Activated naive CD4-positive, alpha-beta T cell treated with anti-CD3 and anti-CD28 coated beads, Interleukin-2, amount 50 U/mL, for 72 hours (primary cell): ENCODE measurements at places on chromosomes 6 and 20.

DNA sequence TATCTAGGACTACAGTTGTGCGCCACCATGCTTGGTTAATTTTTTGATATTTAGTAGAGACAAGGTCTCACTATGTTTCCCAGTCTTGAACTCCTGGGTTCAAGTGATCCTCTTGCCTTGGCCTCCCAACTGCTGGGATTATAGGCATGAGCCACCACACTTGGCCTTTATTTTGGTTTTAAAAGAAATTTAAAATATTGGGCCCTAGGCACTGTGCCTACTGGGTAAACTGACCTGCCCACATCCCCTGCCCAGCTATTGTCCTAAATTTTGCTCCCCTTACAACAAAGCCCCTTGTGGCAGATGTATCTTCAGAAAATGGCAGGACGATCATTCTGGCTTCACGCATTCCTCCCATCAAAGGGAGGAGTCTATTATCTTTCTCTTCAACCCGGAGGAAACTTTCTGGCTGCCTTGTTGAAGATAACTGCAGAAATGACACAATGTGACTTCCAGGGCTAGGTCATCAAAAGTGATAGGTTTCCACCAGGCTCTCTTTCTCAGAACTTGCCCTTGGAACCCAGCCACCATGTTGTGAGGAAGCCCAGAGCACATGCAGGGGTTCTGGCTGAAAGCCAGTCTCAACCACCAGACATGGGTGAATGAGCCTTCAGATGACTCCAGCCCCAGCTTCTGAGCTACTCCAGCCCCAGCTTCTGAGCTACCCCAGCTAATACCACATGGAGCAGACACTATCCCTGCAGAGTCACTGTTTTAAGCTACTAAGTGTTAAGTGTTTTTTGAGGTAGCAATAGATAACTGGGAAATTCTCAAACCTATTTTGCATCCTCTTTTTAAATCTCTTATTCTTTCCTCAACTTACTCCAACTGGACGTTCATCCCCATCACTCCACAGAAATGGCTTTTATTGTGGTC, 4.6 kb upstream of the GUCA1B start:
- DNase-seq: no peak

- DNase-seq: no peak
Measured at GRCh38 chr6:136228814-136229213, 21.3 kb downstream of the MTFR2 start.

GRCh38 chr6:355373-356208, 36.0 kb upstream of the IRF4 start:
- no peak for DNase-seq

GRCh38 chr20:37804584-37805566, 98.1 kb upstream of the VSTM2L start:
- no peak for DNase-seq

DNA sequence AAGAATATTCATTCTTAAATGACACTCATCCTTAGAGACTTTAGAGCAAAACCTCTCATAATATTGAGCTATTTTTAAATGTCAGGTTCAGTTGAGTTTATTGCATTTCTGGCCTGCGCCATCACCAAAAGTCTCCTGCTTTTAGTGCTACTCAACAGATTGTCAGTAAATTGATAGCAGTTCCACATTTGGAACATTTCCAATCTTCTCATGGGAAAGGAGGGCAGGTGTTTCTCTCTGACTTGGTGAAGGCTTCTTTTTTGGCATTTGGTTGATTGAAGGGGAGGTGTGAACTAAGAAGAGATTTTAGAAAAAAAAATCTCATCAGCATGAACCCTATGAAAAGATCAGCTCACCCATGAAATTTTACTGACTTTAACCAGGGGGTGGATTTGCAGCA, 125.9 kb upstream of the INSM1 start:
- no peak for DNase-seq

GRCh38 chr6:163757520-163757919, 343.0 kb downstream of the QKI start:
- no peak for DNase-seq

- DNase-seq: no peak
Measured at GRCh38 chr20:52622081-52622480, 350.1 kb upstream of the TSHZ2 start.

- DNase-seq: no peak
Measured at GRCh38 chr6:27295301-27296079, 16.6 kb downstream of the POM121L2 start.

GRCh38 chr20:57047281-57048026, 219.0 kb downstream of the BMP7 start:
- no peak for DNase-seq

DNA sequence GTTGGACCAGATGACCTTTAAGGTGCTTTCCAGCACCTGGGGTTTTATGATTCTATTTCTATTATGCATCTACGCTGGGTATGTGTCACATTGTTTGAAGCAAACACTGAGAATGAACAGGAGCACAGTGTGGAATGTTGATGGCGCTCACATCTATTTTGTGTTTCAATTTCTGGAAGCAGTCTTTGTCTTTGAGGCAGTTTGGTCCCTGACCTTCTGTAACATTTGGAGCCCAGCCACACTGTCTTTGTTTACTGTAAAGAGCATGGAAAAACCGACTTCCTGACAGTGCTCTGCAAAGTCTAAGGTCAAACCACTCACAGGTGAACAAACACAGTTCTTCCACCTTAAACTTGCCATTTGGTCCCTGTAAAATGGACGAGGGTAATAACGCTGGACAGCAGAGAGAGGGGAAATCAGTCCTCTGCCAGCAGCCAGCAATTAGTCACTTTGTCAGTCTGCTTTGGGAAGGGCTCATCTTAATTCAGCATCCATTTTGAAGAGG, 155.5 kb downstream of the PRL start:
- no peak for DNase-seq

DNA sequence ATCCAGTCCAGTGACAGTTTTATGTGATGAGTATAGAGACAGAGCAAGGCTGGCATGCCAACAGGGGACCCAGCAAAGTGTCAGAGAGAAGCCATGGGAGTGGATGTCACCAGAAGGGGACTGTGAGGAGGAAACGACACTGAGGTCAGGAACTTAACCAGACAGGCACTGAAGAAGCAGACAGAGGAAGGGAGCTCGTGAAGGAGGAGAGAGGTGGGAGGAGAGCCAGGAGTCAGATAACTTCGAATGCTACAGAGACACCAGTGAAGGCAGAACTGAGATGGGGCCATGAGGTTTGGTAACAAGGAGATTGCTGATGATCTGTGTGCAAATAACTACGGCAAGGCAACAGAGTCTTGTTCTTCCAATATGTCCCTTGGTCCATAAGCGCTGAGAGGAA, 211.1 kb upstream of the FOXA2 start:
- DNase-seq: no peak

DNA sequence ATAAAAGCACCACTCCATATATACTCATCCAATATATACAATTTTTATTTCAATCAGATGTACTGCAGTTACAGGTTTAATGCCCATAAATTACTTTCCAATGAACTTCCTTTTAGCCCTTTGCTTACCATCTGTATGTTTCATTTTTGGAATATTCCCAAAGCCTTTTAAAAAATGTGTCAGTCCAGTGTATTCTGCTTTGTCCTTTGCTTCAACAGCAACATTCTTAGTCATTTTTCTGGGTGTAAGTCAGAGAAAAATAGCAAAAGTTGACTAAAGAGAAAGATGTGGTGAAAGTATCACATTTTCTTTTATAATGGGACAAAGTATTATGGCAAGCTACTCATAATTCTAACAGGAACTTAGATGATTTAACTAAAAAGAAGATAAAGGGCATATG, 15.2 kb downstream of the DSE start:
- DNase-seq: no peak

- DNase-seq: no peak
Measured at GRCh38 chr6:106918115-106918514, 56.4 kb downstream of the CD24 start.

- DNase-seq: no peak
Measured at GRCh38 chr20:54346276-54346675, 129.1 kb upstream of the DOK5 start.

GRCh38 chr6:10323018-10323417, 91.9 kb downstream of the TFAP2A start:
- no peak for DNase-seq

GRCh38 chr20:25272223-25273000, 24.5 kb downstream of the PYGB start:
- DNase-seq: no peak

DNA sequence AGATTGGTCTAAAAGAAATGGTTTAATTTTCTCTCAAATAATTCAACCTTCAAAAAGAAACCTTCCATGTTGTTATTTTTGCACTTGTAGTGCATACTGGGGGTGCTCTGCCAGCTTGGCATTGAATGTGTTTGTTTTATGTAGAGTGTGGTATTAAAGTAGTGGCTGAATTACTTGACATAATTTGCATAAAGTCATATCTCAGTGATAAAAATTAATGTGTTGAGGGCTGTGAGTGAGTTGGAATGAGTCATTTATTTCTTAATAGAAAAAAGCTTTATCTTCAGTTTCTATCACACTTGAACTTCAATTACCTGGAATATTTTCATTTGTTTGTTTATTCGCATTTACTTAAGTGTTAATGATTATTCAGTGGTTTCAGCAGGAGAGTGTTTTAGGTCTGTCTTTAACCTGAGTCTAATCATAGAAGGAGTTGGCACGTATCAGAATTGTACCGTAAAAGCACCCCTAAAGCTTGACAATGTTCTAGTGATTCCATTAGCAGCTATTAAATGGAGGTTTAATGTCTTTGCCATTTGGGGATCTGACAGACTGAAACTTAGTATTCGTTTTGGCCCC, 801.2 kb upstream of the FLRT3 start:
- DNase-seq: no peak

GRCh38 chr20:58450254-58450653, 61.2 kb downstream of the VAPB start:
- DNase-seq: no peak

- DNase-seq: no peak
Measured at GRCh38 chr6:17388365-17388764, 5.0 kb upstream of the CAP2 start.

GRCh38 chr6:36649701-36650484, 28.6 kb upstream of the CDKN1A start:
- no peak for DNase-seq

DNA sequence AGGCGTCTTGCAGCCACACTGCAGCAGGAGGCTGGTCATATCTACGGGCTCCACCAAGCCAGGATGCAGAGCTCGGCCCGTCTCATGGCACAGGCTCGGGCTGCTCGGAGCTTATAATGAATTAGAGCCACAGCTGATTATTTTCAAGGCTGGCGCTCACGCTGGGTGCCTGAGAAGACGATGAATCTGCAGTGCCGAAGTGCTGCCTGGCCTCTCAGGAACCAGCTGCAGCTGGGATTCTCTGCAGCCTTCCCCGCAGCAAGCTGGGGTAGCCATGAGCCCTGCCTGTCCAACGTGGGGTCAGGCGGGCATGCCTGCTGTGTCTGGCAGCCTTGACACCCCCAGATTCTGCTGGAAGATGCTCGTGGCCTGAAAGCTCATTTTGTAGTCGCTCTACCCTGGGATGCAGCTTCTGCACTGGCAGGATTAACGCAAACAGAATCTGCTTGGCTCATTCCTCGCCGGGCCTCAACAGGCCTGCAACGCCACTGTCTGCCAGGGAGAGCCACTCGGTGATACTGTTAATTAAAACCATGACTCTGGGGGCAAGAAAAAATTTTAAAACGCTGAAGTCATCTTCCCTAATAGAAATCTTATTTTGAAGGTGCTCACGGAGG, 104.3 kb downstream of the CDH26 start:
- no peak for DNase-seq

DNA sequence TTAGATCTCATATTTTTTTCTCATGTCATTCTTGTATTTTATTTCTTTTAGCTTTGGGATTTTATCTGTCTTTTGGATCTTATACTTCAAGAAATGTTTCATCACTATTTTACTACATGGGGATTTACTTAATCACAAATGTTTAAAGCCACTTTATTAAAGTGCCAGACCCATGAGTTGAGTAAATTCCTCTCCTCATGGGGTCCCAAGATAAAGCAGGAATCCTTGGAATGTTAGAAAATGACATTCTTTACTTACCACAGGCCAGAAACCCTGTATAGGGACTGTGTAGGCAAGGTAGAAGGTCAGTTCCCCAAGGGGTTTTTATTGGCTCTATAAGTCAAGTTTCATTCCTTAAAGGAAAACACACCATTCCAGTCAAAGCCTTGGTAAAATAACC, 28.4 kb upstream of the OR2J2 start:
- DNase-seq: no peak

DNA sequence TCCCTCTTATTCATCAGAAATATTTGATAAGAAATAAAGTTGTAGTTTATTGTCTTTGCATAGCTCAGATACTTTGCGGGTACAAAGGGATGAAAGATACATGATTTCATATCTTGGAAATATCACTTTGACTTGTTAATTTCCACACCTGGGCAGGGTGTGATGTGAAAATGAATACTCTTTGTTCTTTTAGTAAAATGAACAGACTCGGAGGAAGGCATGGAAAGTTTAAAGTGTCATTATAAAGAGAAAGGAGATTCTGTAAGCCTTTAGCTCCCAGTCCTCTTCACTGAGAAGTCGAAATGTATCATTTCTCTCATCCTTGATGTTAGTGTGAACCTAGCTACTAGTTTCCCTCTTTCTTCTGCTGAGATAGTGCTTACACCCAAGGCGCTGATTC, 36.7 kb upstream of the AKIRIN2 start:
- DNase-seq: no peak

DNA sequence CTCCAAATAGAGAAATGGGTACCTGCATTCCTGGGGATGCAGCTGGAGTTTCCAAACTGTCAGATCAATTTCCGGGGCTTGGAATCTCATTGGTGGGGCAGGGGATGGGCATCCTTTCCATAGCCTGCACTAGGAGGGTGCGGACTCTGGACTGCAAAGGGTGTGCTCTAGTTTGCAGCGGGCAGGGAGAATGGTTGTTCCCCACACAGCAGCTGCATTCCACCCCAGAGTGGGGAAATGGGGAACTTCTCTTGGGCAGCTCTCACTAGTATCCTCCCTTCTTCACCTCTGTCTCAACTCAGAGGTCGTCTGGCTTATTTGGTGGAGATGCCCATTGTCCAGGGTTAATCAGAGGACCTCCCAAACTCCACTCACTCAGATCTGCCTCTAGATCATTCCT, 34.5 kb upstream of the CDKN1A start:
- no peak for DNase-seq

GRCh38 chr6:28208111-28208659, 16.9 kb upstream of the ZSCAN9 start:
- no peak for DNase-seq

DNA sequence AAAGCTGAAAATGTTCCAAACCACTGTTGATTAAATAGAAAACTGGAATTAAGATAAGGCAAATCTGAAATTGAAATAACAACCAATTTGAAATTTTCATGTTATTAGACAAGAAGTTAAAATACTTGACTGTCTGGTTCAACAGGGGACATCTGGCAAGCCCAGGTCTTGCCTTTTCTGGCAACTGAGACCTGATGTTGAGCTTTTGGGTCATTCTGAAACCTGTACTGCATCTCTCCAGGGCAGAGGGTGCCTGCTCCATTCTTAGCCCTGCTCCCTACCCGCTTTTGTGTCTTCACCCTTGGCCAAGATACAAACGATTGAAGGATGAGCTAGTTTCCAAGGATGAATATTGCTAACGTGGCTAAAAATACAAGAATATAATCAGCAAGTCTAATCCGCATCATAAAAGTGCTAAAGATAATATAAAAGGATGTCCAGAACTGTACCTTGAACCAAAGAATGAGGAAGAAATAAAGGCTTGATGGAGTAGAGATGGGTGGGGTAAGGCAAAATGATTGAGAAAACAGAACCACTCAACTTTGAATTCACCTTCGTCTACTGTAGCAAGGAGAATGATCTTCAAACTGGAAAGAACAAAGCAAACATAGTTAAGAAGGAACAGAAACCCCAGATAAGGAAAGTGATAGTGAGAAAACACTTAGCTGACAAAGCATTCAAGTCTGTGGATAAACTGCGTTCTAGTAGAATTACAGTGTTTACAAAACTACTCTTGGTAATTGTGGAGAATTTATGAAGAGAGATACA, 109.8 kb upstream of the MAN1A1 start:
- no peak for DNase-seq
